ENCODE measurements at places on chromosomes 12 and 14. TPM values are rescaled to one million over a fixed set of nuclear protein-coding genes. Genes with fewer than 3 reads are reported as not detected.

Gene GYS2
- not detected for total RNA-seq

Gene LIN7A
- 0.20 TPM for total RNA-seq

Gene FSCB
- total RNA-seq: not detected

Gene TAS2R8
- not detected for total RNA-seq

Gene PPP1R36
- total RNA-seq: 0.40 TPM

DNA sequence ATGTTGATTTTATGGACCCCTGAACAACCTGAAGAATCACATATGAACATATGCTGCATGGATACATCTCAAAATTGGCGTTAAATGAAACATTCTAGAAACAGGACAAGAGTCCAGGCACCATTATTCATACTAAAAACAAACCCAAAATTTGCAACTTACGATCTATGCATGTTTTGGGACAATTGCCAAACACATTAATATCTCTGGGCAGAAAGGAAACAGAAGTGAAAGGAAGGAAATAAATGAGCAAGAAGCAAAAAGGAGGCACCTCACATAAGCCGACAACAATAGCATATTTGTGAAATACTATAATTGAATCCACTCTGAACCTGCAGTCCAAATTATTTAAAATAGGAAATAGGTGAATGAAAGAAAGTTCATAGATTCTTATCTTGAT lies 1505.3 kb downstream of the AACS start:
- no peak for DNase-seq

DNA sequence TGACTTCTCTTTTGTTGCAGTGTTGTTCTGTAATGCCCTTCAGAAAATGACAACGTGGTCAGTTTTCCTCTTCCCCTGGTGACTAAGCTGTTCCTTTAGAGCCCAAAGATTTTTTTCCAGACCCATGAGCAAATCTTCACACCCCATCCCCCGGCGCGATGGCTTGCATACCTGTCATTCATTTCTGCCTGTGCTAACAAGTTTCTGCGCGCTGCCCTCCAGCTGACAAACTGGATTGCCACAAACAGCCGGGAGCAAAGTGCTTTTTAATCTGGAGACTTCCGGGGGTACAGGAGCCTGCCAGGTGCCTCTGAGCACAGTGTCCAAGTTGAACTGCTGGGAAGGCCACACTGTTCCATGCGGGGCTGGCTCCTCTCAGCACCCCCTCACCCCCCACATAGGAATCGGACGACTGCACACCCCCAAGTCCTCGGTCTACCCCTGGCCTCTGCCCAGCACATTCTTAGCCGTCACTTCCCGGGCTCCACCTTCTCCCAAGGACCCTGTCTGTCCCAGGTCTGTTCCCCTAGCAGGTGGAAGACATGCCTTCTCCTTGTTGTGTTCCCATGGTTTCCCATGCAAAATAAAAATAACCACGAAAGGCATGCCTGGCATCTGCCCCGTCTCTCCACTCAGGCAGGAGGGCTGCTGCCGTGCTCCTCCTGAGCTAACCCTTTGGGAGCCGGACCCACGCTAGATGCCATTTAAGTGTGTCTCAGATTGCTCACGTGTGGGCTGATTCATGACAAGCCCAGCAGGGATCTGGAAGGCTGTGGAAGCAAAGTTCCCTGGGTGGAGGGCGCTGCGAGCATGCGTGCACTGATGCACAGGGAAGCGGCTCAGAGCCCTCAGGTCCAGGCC lies 14.1 kb downstream of the RILPL1 start:
- DNase-seq: peak; percentile 41

DNA sequence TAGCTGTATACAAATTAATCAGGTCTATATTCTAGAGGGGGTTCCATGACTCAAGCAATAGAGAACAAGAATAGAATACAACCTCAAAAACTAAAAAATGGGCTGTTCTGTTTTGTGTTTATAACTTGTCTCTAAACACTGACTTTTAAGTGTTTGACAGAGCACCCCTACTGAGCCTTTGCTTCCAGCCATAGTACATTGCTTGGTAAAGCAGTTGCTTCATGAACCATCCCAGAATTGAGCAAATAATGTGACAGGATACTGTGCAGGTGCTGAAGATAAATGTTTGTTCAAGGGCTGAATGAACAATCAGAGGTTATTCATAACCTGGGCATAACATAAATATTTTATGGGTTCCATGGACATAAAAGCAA lies 11.5 kb downstream of the SPTSSA start:
- DNase-seq: no peak

DNA sequence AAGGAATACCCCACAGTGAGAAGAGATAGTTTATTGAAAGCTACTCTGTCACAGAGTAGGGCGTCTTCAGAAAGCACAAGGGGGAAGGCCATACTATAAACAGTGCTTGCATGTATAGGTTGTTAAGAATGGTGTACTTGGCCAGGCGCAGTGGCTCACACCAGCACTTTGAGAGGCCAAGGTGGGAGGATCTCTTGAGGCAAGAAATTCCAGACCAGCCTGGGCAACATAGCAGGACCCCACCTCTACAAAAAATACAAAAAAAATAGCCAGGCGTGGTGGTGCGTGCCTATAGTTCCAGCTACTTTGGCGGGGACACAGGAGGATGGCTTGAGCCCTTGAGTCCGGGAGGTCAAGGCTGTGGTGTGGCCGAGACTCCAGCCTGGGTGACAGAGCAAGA lies 38.0 kb upstream of the PAPOLA start:
- DNase-seq: no peak

- DNase-seq: no peak
Observed at GRCh38 chr12:107369006-107369405, 275.7 kb upstream of the CRY1 start.

- no peak for DNase-seq
Observed at GRCh38 chr14:77832297-77832696, 32.4 kb downstream of the ADCK1 start.

DNA sequence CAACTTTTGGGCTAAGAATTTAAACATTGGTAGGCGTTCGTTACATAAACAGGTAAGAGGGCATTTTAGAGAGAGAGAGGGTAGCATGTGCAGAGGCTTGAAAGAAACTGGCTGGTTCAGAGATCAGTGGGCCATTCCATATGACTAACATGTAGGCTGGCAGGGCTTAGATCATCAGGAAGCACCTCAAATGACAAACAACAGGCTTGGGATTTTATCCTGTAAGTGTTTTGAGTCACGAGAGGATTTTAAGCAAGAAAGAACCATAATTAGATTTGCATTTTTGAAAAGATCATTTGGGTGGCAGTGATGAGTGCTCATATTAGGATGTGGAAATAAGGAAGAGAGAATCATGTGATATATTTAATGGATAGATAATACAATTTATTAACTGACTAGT lies 8.7 kb upstream of the PLEKHA5 start:
- no peak for DNase-seq

DNA sequence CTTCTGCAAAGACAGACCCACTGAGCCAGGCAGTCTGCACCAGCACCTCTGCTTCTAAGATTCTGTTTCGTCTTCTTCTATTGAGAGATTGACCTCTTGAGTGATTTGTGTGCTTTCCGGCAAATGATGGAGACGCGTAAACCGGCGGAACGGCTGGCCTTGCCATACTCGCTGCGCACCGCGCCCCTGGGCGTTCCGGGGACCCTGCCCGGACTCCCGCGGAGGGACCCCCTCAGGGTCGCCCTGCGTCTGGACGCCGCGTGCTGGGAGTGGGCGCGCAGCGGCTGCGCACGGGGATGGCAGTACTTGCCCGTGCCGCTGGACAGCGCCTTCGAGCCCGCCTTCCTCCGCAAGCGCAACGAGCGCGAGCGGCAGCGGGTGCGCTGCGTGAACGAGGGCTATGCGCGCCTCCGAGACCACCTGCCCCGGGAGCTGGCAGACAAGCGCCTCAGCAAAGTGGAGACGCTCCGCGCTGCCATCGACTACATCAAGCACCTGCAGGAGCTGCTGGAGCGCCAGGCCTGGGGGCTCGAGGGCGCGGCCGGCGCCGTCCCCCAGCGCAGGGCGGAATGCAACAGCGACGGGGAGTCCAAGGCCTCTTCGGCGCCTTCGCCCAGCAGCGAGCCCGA lies 703 bp downstream of the ASCL4 start:
- peak; percentile 11 for DNase-seq

GRCh38 chr12:3974883-3975282 lies 101.7 kb upstream of the PARP11 start:
- DNase-seq: no peak

DNA sequence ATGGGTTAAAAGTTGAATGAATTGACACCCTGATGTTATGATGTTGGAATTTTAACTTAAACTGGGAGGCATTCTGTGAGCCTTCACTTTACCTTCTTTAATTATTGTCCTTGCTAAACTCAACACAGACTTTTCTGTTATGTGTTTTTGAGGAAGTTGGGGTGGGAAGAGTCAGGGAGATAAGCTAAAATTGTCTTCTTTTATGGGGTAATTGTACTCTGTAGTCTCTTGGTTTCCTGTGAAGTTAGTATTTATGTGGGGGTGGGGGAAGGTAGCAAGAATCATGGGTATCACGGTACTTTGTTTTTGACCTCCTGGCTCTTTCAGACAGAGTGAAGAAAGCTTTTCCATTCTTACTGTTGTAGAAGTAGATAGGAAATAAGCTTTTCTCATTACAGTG lies 32.9 kb downstream of the RAB21 start:
- no peak for DNase-seq

DNA sequence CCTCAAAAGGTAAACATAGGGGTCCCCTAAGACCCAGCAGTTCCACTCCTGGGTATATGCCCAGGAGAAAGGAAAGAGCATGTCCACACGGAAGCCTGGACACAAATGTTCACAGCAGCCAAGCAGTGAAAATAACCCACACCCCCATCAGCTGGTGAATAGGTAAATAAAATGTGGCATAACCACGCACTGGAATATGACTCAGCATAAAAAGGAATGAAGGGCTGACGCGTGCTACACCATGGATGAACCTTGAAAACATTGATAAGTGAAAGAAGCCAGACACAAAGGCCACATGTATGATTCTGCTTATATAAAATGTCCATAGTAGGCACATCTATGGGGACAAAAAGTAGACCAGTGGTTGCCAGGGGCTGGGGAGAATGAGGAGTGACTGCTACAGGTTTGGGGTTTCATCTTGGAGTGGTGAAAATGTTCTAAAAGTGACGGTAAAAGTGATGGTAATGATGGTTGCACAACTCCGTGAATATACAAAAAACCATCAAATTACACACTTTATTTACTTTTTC lies 3.8 kb upstream of the SCARB1 start:
- DNase-seq: no peak

DNA sequence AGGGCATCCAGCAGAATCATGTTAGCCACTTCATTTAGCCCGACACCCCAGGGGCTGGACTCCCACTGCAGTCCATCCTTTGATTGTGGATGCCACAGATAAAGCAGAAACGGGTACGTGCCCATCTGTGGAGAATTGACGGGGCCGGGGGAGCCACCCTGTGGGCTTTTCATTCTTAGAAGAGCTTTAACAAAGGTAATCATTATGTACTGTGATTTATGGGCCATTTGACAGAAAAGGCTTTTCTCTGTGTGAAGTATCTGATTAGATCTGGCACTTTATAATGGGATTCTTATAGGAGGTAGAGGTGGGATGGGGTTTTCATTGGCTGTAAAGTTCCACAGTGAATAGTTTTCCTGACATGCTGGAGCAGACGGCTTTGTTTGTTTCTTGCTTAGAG lies 40.4 kb downstream of the AACS start:
- DNase-seq: no peak

GRCh38 chr12:82648259-82648909 lies 38.3 kb upstream of the TMTC2 start:
- DNase-seq: no peak
